ENCODE measurements at places on chromosomes 11 and 22.

DNA sequence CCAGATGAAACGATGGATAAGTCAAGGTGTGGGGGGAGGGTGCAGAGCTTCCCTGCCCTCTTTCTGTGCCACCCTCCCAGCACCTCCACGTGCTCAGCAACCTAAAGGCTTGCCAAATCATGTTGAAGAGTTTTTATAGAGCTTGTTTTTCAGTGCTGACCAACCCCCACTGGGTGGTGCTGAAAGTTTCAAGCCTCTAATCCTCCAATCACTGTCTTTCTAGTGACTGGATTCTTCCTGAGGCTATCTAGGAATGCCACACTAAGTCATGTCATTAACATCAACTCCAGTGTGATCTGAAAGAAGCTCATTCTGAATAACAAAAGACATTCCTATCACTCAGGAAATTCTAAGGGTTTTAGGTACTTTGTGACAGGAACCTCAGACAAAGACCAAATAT is 382.6 kb downstream of the DYNC2H1 start:
- DNase-seq, result no peak

- no peak for DNase-seq
Observed at GRCh38 chr11:66492161-66492865, 12.1 kb downstream of the DPP3 start.

DNA sequence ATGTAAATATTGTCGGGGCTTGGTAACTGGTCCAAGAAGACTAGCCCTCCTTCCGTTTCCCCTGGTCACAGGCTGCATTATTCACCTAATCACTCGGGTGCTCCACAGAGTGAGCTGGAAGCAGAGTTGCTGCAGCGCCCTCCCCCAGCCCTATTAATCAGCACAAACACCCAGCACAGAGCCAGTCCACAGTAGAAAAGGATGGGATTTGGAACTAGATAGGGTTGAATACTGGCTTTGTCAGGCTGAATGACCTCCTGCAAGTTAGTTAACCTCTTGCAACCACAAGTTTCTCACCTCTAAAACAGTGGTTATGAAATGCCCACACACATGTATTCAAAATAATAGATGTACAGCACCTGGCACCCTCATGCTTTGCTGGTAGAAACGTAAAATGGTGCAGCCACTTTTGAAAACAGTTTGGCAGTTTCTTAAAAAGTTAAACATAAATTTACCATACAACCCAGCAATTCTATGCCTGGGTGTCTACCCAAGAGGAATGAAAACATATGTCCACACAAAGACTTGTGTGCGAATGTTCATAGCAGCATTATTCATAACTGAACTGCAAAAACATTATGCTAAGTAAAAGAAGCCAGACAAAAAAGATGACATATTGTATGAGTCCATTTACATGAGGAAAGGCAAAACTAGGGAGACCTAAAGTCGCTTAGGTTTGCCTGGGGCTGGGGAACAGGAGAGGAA is 31.7 kb upstream of the APLP2 start:
- peak; percentile 5 for DNase-seq

GRCh38 chr11:96187822-96188221 is 155.2 kb downstream of the MAML2 start:
- DNase-seq, result peak; percentile 91

DNA sequence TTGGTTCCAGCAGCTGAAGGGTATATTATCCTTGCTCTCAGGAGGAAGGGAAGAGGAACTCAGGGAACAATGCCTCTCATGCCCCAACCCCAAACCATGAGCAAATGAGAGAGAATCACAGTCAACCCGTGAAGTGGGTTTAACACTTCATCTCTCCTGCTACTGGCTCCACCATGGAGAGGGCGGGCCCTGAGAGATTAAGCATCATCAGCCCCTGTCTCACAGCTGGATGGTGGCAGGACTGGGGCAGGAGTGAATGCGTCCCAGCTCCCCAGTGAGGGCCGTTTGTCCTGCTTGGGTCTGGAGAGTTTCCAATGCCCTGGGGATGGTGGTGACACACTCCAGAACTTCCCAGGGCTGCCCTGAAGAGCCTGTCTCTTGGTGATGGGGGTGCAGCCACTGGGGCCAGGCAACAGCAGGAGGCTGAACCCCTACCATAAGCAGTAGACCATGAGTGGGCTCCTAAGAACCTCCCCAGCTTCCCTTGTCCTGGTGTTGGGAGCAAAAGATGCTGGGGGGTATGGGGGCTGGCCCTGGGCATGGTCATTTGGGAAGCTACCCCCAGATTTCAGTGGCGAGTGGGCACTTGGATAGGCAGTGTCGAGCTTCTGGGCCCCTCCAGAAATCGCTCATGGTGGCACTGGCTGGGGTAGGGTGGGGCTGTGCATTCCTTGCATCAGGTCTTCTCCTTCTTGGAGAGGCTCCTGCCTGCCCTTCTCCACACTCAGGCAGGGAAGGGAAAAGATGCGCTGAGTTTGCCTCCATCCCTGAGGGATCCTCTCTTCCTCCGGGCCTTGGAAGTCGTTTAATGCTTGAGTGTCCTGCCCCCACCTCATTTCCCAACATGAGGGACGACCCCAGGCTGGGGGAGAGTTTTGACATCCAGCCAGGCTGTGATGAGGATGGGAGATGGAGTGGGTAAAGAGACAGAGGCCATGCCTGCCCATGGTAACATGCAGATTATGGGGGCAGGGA is 157.5 kb downstream of the ST3GAL4 start:
- DNase-seq, result no peak

DNA sequence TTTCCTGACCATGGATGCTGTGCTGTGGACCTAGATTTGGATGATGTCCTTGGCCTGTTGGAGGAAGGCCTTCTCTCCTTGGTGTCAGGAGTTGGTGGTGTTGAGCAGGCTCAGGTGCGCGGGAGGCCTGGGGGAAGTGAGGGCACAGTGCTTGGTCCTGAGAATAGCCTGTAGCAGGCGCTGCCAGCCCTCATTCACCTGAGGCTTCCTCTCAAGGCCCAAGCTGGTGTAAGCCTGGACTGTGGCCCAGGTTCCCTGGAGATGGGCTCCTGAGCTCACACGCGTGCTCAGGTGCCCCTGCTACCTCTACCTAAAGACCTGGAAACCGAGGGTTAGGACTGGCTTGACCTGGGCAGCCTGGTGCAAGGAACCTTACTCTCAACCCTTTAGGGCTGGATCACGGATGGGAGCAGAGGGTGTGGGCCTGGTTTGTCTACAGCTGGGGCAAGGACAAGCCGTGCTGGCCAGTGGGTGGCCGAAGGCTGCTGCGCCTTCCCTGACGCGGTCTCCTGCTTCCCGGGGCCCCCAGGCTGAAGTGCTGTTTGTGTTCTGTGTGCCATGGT is 7.8 kb upstream of the GRAMD4 start:
- no peak for DNase-seq

GRCh38 chr22:36220451-36220921 is 18.8 kb downstream of the APOL2 start:
- DNase-seq, result peak; percentile 62

- DNase-seq, result peak; percentile 27
Observed at GRCh38 chr11:118295815-118296454, 8.6 kb upstream of the CD3E start.

DNA sequence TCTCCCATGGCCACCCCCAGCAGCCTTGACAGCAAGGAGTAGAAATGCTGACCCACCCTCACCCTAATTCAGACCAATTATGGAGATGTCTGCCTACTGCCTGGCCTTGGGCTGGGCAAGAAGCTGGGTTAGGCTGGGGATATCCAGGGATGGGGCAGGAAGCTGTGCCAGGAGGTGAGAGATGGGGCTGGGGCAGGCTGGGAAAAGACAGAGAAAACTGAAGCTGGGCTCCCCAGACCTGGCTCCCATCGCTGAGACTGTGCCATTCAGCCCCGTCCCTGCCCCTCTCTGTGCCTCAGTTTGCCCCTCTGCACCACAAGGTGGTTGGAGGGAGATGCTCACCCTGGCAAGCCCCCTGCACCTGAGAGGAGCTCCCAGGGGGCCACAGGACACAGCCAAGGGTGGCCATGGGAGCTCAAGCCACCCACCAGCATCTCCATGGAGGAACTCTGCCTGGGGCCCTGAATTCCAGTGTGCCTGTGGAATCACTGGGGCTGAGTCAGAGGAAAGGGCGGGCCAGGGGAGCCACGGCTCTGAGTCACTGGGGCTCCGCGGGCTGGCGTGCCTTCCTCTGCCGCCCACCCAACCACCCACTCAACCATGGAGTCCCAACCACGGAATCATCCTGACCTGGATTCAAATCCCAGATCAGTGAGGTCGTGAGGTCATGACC is 6.0 kb upstream of the CARD10 start:
- DNase-seq, result peak; percentile 74

GRCh38 chr11:102824556-102824955 is 18.9 kb downstream of the MMP3 start:
- no peak for DNase-seq

DNA sequence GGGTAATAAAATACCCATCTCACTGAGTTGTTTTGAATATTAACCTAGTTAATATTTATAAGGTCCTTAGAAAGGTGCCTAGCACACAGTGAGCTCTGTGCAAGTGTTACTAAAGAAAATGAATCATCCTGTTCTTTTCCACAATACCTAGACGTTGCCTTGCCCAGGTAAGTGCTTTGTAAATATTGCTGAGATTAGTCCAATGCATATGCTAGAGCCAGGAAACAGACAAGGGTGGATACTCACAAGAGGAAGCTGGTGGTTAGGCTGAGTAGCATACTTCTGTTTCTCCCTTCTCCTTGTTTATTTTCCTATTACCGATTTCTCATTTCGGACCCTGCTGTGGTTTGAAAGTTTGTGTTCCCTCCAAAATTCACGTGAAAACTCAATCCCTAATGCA is 58.1 kb upstream of the BARX2 start:
- DNase-seq, result no peak

GRCh38 chr11:79956061-79956460 is 515.2 kb upstream of the TENM4 start:
- DNase-seq, result no peak
